Mucosa of gallbladder (tissue), 1 donor: ENCODE measurements at places on chromosomes 16 and 17. TPM values are rescaled to one million over a fixed set of nuclear protein-coding genes. Genes with fewer than 3 reads are reported as not detected.

DNA sequence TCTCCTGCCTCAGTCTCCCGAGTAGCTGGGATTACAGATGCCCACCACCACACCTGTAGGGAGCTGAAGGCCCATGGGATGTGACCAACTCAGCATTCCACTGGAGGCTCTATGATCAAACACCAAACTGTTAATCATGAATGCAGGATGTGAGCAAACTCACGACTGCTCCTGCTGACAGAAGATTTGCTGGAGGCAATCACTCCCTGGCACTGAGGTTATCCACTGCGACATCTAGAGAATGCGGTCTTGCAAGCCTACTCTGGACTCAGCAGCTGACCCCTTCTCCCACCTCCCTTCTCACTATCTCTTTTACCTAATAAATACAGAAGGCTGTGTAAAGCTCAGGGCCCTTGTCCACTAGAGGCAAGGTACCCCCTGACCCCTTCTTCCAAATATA, 4.9 kb downstream of the TEX14 start:
- DNase-seq, result no peak

DNA sequence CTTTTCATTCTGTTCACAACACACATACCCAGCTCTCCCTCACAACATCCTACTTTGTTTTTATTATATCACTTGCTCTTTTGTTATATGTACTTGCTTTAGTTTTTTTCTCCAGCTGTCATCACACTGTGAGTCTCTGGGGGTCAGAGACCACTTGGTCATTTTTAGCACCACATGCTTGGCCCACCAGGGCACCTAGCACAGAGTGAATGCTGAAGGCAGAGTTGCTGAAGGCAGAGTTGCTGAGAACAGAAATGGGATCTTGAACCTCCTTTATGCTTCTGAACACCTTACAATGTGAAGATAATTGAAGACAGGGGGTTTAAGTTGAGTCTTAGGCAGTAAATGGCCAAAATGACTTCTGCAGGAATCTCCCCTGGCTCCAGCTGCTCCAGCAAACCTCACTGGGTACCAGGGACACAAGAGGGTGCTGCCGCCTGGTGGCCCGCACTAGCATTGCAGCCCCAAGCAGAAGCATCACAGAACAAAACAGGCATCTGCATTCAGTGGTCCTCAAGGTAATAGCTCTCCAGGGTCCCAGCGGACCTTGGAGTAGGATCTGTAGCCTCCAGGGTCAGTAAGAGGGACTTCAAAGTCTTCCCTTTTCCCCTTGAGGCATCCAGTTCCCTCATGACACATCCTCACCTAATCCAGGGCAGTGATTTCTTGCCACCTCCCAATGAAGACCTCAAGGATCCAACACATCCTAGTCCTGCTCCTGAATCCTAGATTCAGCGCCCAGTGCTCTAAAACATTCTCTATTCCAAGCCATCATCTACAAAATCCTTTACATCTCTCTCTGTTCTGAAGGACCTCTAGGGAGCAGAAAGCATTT, 1972.6 kb downstream of the TP53TG3F start:
- no peak for DNase-seq

GRCh38 chr16:62363501-62363900, 327.3 kb upstream of the CDH8 start:
- DNase-seq, result no peak

DNA sequence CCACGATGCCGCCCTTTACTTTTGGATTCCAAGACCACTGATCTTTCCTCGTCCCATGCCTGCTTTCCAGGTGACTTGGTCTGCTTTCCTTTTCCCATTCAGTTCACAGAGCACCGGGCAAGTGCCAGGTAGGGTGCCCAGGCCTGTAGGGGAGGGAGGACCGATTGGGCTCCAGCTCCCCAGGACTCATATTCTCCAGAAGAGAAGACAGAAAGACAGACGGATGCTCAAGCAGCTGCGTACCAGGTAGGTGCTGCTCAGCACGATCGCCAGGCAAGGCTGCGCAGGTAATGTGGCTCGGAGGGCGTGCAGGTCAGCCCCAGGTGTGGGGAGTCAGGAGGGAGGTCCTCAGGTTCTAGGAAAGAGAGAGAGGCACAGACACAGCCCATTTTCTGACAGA, 67.5 kb upstream of the ZNF423 start:
- no peak for DNase-seq

Gene TPSG1
- total RNA-seq, result 1.6 TPM

Gene KCNH4
- 0.06 TPM for total RNA-seq
